ENCODE measurements at places on chromosomes 3 and 15.

DNA sequence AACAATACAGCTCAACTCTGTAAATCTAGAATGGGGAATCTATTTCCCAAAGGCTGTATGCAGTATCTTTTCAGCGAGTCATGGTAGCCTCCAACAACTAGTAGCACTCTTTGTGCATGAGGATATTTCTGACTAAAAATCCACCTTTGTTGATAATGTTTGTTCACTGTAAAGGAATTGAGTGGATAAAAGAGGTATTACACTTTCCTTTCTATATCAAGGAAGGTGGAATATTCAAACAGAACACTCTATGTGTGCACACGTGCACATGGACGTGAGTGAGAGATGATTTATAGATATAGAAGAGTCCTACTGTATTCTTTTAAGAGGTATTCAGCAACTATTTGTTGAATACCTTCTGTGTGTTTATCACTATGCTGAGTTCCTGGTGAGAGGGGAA lies 68.2 kb downstream of the CMSS1 start:
- H3K4me1 ChIP-seq, result no peaks in the 10 kb centered on the region
- no peaks in the 10 kb centered on the region for H3K36me3 ChIP-seq
- no peak overlapping the region for H3K27ac ChIP-seq

DNA sequence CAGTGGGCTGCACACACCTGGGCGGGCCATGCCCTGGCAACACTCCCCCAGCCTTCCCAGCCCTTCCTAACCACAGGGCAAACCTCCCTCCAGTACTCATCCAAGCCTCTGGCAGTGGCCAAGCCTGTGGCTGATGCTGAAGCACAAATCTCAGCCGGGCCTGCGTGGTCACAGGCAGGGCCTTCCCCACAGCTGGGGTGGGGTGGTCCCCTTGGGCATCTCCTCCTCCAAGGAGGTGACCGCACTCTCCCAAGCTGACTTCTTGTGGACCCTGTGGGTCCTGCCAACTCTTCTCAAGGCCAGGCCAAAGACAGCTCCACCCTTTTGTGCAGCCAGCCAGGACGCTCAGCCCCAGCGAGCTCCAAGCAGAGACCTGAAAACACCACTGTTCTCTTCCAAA lies 21.4 kb downstream of the GRAMD2A start:
- no peak overlapping the region for H3K27ac ChIP-seq
- H3K36me3 ChIP-seq, result no peaks in the 10 kb centered on the region
- H3K4me3 ChIP-seq, result no peak overlapping the region

GRCh38 chr3:43914269-43914668 lies 223.5 kb downstream of the ABHD5 start:
- H3K27me3 ChIP-seq, result no peaks in the 10 kb centered on the region
- no peak overlapping the region for H3K27ac ChIP-seq
- no peak overlapping the region for H3K4me3 ChIP-seq
- no peak for DNase-seq

DNA sequence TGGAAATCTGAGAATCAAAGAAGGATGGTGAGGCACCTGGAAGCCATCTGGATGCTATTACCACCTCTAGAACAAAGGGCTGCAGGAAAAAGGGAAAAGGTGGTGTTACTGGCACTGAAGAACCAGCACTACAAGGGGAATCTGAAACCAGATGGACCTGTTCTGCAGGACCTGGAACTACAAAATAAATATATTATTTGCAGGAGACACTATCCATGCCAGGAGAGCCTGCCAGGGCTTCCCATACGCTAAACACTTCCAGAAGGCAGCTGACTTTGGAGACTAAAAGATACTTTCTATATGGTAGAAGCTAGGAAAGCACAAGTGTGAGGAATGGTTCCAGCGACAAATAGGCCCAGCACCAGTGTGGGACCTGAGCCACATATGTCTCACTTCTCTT lies 83.4 kb upstream of the POU1F1 start:
- no peaks in the 10 kb centered on the region for H3K36me3 ChIP-seq
- no peak overlapping the region for H3K4me3 ChIP-seq
- no peaks in the 10 kb centered on the region for H3K4me1 ChIP-seq

- no peak overlapping the region for H3K27ac ChIP-seq
- no peaks in the 10 kb centered on the region for H3K27me3 ChIP-seq
- H3K36me3 ChIP-seq, result no peaks in the 10 kb centered on the region
- no peaks in the 10 kb centered on the region for H3K4me1 ChIP-seq
- no peak overlapping the region for H3K4me3 ChIP-seq
Observed at GRCh38 chr15:83166218-83166617, 41.4 kb downstream of the HDGFL3 start.

- DNase-seq, result no peak
- H3K4me3 ChIP-seq, result no peak overlapping the region
- no peaks in the 10 kb centered on the region for H3K4me1 ChIP-seq
- H3K27ac ChIP-seq, result peak overlapping the region; percentile 80
Observed at GRCh38 chr3:152160350-152161011, 108.2 kb upstream of the MBNL1 start.

DNA sequence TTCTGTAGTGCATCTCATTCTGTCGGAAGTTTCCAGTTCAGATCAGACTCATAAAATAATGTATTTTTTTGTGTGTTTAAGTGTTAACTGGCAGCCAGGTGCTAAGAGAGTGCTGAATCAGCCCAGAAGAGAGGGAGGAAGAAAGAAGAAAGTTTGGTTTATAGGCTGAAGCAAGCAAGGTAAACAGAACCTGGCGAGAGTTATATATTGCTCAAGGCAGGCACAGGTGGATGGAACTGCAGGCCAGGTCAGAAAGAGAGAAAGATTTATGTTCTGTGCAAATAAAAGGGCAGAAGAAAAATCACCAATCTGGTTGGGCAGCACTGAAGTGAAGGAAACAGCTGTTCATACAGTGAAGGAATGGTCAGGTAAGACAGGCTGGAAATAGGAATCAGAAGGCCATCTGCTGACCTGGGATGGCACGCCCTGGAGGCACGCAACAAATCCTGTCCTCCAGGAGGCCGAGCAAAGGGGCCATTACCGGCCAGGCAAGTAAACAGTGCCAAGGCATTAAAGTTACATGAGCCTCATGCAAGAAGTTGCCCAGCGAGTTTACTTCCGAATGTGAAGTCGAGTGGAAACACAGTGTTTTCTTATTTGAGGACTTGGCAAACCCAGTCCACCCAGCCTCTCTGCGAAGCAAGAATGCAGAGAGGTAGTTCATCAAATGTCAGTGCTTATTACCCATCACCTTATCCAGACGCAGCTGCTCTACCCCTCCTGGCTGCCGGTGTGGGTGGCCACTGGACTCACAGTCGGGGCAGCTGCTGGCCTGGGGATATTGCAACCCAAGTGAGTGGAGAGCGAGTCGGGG lies 309.8 kb downstream of the VPS13C start:
- H3K4me1 ChIP-seq, result no peaks in the 10 kb centered on the region
- H3K27ac ChIP-seq, result no peak overlapping the region
- H3K4me3 ChIP-seq, result no peak overlapping the region
- H3K27me3 ChIP-seq, result no peaks in the 10 kb centered on the region
- DNase-seq, result no peak

DNA sequence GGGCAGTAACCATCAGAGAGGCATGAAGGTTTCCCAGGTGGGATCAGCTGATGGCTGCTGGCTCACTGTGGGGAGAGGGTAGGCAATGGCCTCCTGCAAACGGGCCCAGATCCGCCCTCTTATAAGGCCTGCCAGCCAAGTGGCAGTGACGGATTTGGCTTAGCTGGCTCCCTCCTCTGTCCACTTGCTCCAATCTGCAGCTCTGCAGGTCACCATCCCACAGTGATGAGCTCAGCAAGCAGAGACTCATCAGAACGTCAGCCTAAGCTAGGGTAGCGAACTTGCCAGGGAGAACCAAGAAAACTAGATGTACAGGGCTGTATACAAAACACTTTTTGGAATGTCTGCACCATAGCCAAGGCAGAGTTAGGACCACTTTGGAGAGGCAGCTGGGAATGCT lies 62.8 kb upstream of the DCLK3 start:
- H3K4me3 ChIP-seq, result no peak overlapping the region
- H3K4me1 ChIP-seq, result no peaks in the 10 kb centered on the region
- H3K27me3 ChIP-seq, result no peaks in the 10 kb centered on the region
- H3K27ac ChIP-seq, result no peak overlapping the region
- no peak for DNase-seq

DNA sequence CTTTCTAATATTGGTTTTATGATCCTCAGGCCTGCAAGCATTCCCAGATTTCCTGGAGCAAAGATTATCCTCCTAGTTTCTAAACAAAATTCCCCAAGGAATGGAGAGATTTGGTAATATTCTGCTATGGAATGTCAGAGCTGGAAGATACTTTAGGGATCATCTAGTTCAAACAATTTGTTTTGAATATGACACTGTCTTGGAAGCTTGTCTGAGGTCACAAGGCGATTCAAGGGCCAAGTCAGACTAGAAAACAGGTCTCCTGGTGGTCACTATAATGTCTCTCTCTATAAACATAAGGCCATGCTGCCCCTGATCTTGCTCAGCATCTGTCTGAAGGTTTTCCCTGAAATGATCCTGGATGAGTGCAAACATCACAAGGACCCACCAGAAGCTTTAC lies 143.4 kb upstream of the BCL6 start:
- no peaks in the 10 kb centered on the region for H3K36me3 ChIP-seq
- H3K4me1 ChIP-seq, result no peaks in the 10 kb centered on the region
- no peaks in the 10 kb centered on the region for H3K27me3 ChIP-seq
- H3K27ac ChIP-seq, result no peak overlapping the region

GRCh38 chr15:50685191-50685975 lies 1.2 kb downstream of the TRPM7 start:
- peak overlapping the region; percentile 72 for H3K4me3 ChIP-seq
- H3K36me3 ChIP-seq, result no peaks in the 10 kb centered on the region
- no peaks in the 10 kb centered on the region for H3K27me3 ChIP-seq
- peaks cover 9% of the 10 kb centered on the region for H3K4me1 ChIP-seq
- DNase-seq, result no peak
- H3K27ac ChIP-seq, result peak overlapping the region; percentile 98

- no peaks in the 10 kb centered on the region for H3K4me1 ChIP-seq
- DNase-seq, result peak; percentile 41
- peak overlapping the region; percentile 90 for H3K4me3 ChIP-seq
- H3K27ac ChIP-seq, result peak overlapping the region; percentile 97
- peaks cover 5% of the 10 kb centered on the region for H3K27me3 ChIP-seq
Observed at GRCh38 chr15:98650417-98651035, 2.2 kb downstream of the IGF1R start.

- no peak overlapping the region for H3K27ac ChIP-seq
- H3K4me1 ChIP-seq, result no peaks in the 10 kb centered on the region
- H3K36me3 ChIP-seq, result no peaks in the 10 kb centered on the region
- H3K4me3 ChIP-seq, result no peak overlapping the region
- no peak for DNase-seq
Observed at GRCh38 chr3:139303216-139303615, 40.6 kb upstream of the MRPS22 start.

GRCh38 chr3:9204253-9204992 lies 45.0 kb downstream of the SRGAP3 start:
- no peak overlapping the region for H3K4me3 ChIP-seq
- no peaks in the 10 kb centered on the region for H3K4me1 ChIP-seq
- H3K27me3 ChIP-seq, result no peaks in the 10 kb centered on the region
- H3K27ac ChIP-seq, result no peak overlapping the region
- no peaks in the 10 kb centered on the region for H3K36me3 ChIP-seq

DNA sequence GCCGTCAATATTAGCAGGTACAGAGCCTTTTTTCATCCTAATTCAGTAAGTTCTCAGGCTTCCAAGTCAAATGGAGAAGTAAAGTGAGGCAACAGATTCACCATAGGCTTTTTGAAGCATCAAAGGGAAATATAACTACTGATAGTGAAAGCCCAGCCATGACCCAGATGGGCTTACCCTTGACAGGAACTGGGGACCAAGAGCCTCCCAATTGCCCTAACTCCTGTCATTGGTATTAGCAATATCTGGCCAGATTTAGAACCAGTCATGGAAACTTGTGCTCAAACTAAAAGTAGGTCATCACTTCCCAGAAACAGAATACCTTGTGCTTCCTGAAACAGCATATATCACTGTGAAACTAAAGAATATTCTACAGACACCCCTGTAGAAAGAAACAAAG lies 33.0 kb downstream of the NME9 start:
- H3K36me3 ChIP-seq, result no peaks in the 10 kb centered on the region
- no peak overlapping the region for H3K4me3 ChIP-seq
- H3K4me1 ChIP-seq, result no peaks in the 10 kb centered on the region
- no peaks in the 10 kb centered on the region for H3K27me3 ChIP-seq
- no peak for DNase-seq

DNA sequence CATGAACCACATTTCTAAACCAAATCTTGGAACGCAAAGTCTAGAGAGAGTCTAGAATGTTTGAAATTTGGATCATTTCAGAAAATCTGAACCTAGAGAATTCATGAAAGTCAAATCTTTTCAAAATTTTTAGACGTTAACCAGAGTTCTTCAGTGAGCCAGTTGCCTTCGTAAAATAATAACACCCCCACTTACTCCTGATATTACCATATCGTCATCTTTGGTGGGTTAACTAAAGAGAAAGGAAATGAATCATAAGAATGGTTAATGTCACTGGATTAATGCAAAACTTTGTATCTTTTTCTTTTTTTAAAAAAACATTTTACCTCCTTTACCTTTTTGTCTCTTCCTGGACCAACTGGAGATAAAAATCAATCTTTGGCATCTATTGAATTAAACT lies 1.2 kb upstream of the ZBED2 start:
- no peaks in the 10 kb centered on the region for H3K4me1 ChIP-seq
- DNase-seq, result no peak
- H3K4me3 ChIP-seq, result no peak overlapping the region
- no peak overlapping the region for H3K27ac ChIP-seq
- no peaks in the 10 kb centered on the region for H3K27me3 ChIP-seq

DNA sequence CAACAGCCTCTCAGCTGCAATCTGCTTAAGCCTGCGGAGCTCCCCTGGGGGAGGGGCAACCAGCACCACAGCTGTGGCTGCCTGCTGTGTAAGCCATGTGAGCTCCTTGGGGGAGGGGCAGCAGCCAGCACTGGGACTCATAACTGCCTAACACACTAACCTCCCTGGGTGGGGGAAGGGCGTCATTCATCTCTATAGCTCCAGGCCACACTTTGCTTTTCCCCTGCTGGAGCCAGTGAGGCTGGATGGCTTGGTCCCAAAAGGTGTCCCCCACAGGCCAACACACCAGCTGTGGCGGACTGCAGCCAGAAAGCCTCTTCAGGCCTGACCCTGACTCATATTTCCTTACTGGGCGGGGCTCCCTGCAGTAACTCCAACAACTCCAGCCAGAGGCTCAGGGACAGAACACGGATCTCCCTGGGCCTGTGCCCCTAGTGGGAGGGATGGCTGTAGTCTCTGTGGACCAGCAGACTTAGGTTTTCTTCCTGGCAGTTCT lies 129.8 kb downstream of the PPM1L start:
- no peaks in the 10 kb centered on the region for H3K4me1 ChIP-seq
- no peak overlapping the region for H3K27ac ChIP-seq
- H3K4me3 ChIP-seq, result no peak overlapping the region
- DNase-seq, result peak; percentile 74
- no peaks in the 10 kb centered on the region for H3K36me3 ChIP-seq

DNA sequence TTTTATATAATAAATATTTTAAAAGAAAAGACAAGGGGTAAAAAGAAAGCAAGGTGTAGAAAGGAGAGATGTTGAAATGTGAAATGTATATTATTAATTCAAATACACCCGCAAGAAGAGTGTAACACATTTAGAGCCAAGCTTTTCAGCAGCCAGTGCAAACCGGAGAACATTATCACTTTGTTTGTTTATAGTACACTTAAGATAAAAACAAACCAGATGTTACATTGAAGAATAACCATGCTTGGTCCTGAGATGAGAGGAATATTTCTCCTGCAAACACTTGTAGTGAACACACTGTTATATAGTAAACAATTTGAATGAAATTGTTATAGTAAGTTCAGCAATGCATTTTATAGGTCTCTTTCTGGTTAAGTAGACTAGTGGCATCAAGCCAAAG lies 1441.5 kb downstream of the OTOL1 start:
- no peaks in the 10 kb centered on the region for H3K4me1 ChIP-seq
- H3K36me3 ChIP-seq, result no peaks in the 10 kb centered on the region
- no peaks in the 10 kb centered on the region for H3K27me3 ChIP-seq
- no peak overlapping the region for H3K27ac ChIP-seq

All from uterus (tissue), 4 donors.